ENCODE measurements at places on chromosomes 3 and 15. TPM values are rescaled to one million over a fixed set of nuclear protein-coding genes. Genes with fewer than 3 reads are reported as not detected.

DNA sequence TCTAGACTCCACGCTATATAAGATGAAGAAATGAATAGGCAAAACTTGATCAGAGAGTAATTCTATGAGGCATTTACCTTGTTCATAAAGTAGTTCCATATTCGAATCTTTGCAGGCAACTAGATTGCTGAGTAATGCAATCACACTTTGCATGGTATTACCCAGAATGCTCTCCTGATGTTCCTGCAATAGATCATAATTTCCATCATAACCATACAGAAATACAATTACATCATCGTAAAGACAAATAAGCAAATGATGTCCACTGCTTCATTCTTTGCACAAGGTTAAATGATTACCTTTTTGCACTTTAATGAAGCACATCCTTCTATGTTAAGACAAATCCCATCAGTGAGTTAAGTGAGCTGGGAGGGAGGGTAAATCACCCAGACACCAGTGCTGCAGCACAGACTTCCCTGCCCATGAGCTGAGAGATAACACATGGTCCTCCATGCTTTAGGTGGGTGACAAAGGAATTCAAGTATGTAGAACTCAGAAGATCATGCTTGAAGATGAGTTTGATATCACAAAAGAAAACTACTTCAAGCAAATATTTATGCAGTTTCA, 366.7 kb downstream of the CTNNB1 start:
- no peak for DNase-seq

DNA sequence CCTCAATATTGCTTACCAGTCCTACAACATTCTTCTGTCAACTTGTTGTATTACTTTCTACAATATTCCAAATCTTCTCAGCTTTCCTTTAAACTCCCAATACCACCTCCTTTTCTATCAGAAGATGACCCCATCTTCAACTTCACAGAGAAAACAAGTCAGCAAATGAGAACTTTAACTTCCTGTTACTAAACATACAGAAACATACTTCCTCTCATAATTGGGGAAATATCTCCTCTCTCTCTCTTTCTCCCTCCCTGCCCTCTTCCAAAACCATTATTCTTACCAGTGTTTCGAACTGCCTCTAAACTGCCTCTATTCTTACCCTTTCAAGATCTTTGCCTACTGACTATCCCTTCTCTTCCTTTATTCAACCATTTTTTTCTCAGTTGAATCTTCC, 1.8 kb upstream of the SNAP23 start:
- DNase-seq, result no peak

GRCh38 chr3:136577791-136578190, 174.4 kb downstream of the STAG1 start:
- DNase-seq, result no peak

DNA sequence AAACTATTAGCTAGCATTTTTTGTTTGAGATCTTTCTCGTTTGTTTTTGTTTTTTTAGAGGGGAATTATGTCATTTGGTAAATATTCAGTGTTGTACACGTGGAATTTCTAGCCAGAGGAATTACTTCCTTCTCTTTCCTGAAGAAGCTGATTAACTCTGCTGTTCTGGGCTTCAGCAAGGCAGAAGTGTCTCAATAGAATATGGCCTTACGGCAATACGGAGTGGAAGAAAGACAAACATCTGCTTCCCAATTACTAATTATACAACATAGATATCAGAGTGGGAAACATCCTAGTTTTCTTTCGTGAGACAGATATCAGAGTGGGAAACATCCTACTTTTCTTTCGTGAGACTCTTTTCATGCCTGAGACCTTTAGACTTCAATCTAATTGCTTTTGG, 11.9 kb downstream of the P3H2 start:
- no peak for DNase-seq

- no peak for DNase-seq
Observed at GRCh38 chr3:81592101-81592500, 169.3 kb downstream of the GBE1 start.

GRCh38 chr15:88232771-88233201, 23.8 kb downstream of the NTRK3 start:
- no peak for DNase-seq

- no peak for DNase-seq
Observed at GRCh38 chr3:161177991-161178390, 43.1 kb upstream of the NMD3 start.

QTRT2 gene
- total RNA-seq, result 17.9 TPM

DNA sequence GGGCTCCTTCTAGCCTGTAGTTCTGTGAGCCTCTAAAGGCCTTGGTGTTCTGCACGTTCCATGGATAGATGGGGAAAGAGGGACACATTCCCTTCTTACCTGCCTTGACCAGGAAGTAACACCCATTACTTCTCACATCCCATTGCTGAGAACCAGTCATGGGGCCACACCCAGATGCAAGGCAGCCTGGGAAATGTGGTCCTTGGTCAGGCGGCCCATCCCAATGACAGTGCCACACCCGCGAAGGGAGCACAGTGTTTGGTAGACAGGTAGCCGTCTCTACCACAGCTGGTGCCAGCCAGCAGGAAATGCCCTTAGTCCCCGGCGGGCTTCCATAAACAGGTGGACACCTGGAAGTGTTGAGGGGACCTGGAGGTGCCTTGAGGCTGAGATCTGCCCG, 23.2 kb upstream of the LCTL start:
- peak; percentile 21 for DNase-seq

GRCh38 chr15:67188551-67189218, 65.8 kb downstream of the AAGAB start:
- peak; percentile 42 for DNase-seq

- DNase-seq, result no peak
Observed at GRCh38 chr3:45987368-45988291, 8.0 kb downstream of the FYCO1 start.

FMN1 gene
- total RNA-seq, result 65.1 TPM

GRCh38 chr3:4689021-4689420, 195.9 kb downstream of the ITPR1 start:
- DNase-seq, result no peak

- DNase-seq, result no peak
Observed at GRCh38 chr3:102068327-102068726, 219.0 kb downstream of the NFKBIZ start.

GRCh38 chr3:8886546-8886945, 76.7 kb downstream of the RAD18 start:
- no peak for DNase-seq
